ENCODE measurements at places on chromosomes 7 and 10. TPM values are rescaled to one million over a fixed set of nuclear protein-coding genes. Genes with fewer than 3 reads are reported as not detected.

The OIT3 gene
- not detected for total RNA-seq

The STK17A gene
- total RNA-seq = 60.9 TPM

The SFRP5 gene
- total RNA-seq = not detected

The GNAT3 gene
- 5.8 TPM for total RNA-seq

The BICC1 gene
- 0.08 TPM for total RNA-seq

The CDC14C gene
- total RNA-seq = not detected

The ZNF282 gene
- 30.9 TPM for total RNA-seq

The AGR2 gene
- total RNA-seq = 0.67 TPM

DNA sequence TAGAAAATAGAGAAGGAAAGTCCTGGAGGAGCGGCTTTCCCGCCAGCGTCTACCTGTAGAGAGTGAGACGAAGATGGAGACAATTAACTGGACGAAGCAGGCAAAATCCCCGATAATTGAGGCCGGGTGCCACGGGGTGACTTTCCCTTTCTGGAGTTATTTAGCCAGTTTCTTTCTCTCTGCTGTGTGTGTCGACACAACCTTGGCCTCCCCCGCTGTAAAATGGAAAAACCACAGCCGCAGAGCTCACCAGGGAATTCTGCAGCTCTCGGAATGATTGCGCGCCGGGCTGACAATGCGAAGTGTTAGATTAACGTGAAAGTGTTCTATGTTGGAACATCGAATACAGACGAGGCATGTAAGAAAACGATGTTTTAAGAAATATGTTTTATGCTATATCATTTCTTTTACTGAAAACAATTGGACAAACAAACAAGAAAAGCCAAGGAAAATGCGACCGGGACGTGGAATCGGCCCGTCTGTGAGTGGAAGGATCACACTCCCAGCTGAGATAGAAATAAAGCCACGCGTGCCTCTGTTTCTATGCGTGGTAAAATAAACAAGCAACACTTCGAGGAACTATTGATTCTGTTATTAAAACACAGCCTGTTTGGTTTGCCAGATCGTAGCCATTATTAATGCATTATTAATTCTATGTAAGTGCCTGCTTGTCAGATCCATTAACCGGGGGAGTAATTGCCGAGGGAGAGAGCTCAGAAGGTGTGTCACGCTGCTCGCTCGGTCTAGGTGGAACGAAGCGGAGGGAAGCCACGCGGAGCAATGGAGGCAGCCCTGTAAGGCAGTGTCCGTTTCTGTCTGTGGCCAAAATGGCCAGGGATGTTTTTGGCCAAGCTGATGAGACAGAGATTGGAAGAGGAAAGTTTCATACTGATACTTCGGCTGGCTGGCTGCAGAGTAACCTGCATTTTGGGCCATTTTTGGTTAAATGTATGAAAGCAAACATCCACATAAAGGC lies 129.4 kb downstream of the DNAJB6 start:
- no peaks in the 10 kb centered on the region for H3K27me3 ChIP-seq
- DNase-seq = no peak
- no peak overlapping the region for H3K4me3 ChIP-seq

- H3K4me3 ChIP-seq = no peak overlapping the region
- H3K36me3 ChIP-seq = no peaks in the 10 kb centered on the region
- H3K4me1 ChIP-seq = no peaks in the 10 kb centered on the region
- H3K27ac ChIP-seq = no peak overlapping the region
These were observed 35.0 kb downstream of the EVX1 start for GRCh38 chr7:27277628-27278027.

DNA sequence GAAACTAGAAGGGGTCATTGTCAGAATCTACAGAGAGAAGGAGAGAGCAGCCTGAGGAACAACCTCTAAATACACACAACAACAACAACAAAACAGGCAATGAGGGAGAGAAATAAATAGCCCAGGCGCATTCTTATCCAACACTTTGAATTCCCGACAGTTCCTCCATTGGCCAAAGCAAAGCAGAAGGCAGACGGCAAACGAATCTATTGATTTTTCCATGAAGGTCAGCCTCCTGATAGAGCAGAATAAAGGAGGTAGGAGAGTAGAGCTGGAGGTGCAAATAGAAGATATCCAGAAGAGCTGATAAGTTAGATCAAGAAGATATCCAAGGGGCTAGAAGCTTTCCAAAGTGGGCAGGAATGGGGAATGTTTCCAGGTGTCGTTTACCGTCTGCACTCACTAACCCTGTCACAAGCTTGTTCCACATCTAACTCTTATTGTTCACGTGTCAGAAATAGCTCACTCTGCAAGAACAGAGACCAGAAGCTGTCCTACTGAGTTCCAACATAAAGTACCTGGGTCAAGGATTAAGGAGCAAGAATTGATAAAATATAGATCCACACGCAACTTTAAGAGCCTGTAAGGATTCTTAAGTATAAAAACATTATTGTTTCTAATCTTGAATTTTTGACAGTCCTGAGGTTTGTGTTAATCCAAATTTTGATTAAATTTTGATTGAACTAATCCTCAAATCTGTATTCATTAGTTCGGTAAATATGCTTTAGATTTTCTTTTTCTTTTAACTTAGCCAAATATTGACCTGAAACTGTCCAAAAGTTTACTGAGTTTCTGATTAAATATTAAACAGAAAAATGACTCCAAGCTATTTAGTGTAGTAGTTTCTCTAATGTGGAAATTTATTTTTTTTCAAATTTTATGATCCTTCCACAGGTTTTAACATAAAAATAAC lies 45.7 kb downstream of the PTN start:
- H3K27me3 ChIP-seq = no peaks in the 10 kb centered on the region
- no peak overlapping the region for H3K4me3 ChIP-seq
- no peak overlapping the region for H3K27ac ChIP-seq
- H3K36me3 ChIP-seq = no peaks in the 10 kb centered on the region

GRCh38 chr10:117322260-117322659 lies 53.0 kb downstream of the PDZD8 start:
- H3K27ac ChIP-seq = no peak overlapping the region
- H3K4me1 ChIP-seq = no peaks in the 10 kb centered on the region
- no peak overlapping the region for H3K4me3 ChIP-seq
- H3K27me3 ChIP-seq = no peaks in the 10 kb centered on the region
- H3K36me3 ChIP-seq = no peaks in the 10 kb centered on the region

DNA sequence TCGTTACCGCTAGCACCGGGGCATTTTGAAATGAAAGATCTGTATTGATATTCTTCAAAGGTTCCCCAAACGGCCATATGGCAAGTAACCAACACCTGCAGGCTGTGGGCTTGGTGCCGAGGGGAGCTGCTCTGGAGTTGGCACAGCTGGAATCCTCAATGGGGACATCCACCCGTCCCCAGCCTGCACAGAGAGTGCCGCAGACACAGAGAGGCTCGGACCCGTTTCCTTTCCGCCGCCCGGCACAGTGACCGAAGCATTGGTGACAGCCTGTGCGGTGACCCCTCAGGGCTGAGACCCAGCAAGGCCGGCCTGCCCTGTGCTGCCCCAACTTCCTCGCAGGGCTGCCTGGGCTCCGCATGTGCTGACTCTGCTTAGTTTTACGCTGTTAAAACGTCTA lies 4.5 kb downstream of the CFAP46 start:
- H3K4me3 ChIP-seq = no peak overlapping the region
- H3K36me3 ChIP-seq = no peaks in the 10 kb centered on the region
- no peak for DNase-seq
- no peak overlapping the region for H3K27ac ChIP-seq
- H3K27me3 ChIP-seq = peaks cover under 1% of the 10 kb centered on the region
- peaks cover 10% of the 10 kb centered on the region for H3K4me1 ChIP-seq

GRCh38 chr10:80609331-80609730 lies 71.6 kb downstream of the SH2D4B start:
- no peak overlapping the region for H3K4me3 ChIP-seq
- no peaks in the 10 kb centered on the region for H3K27me3 ChIP-seq
- H3K36me3 ChIP-seq = no peaks in the 10 kb centered on the region
- H3K4me1 ChIP-seq = no peaks in the 10 kb centered on the region
- H3K27ac ChIP-seq = no peak overlapping the region

GRCh38 chr10:6052247-6053221 lies 9.6 kb downstream of the IL2RA start:
- H3K4me1 ChIP-seq = peaks cover 63% of the 10 kb centered on the region
- no peaks in the 10 kb centered on the region for H3K27me3 ChIP-seq
- H3K36me3 ChIP-seq = no peaks in the 10 kb centered on the region
- peak overlapping the region; percentile 2 for H3K4me3 ChIP-seq

- H3K4me1 ChIP-seq = peaks cover 21% of the 10 kb centered on the region
- H3K36me3 ChIP-seq = no peaks in the 10 kb centered on the region
- H3K27me3 ChIP-seq = no peaks in the 10 kb centered on the region
- no peak overlapping the region for H3K27ac ChIP-seq
- H3K4me3 ChIP-seq = no peak overlapping the region
These were observed 31.5 kb downstream of the MTURN start for GRCh38 chr7:30166155-30166840.

GRCh38 chr10:122879339-122880273 lies at the start of gene FAM24B:
TSS of gene FAM24B (minus strand) at chr10:122879581. CDS start at chr10:122850515, 29,066 bp downstream.
- no peaks in the 10 kb centered on the region for H3K36me3 ChIP-seq
- peak within 1 kb of the TSS; percentile 82 for H3K4me3 ChIP-seq
- no peaks in the 10 kb centered on the region for H3K27me3 ChIP-seq
- peak; percentile 92 for DNase-seq
- no peaks in the 10 kb centered on the region for H3K4me1 ChIP-seq
- peak within 1 kb of the TSS; percentile 59 for H3K27ac ChIP-seq

- H3K36me3 ChIP-seq = no peaks in the 10 kb centered on the region
- no peak for DNase-seq
- no peaks in the 10 kb centered on the region for H3K4me1 ChIP-seq
- H3K27ac ChIP-seq = no peak overlapping the region
These were observed 170.5 kb downstream of the SEPTIN7 start for GRCh38 chr7:35971133-35971891.

- no peaks in the 10 kb centered on the region for H3K27me3 ChIP-seq
- H3K4me1 ChIP-seq = no peaks in the 10 kb centered on the region
- H3K27ac ChIP-seq = no peak overlapping the region
- no peak overlapping the region for H3K4me3 ChIP-seq
These were observed 633.2 kb upstream of the NRP1 start for GRCh38 chr10:33967606-33968120.

- H3K27me3 ChIP-seq = no peaks in the 10 kb centered on the region
- no peak for DNase-seq
- no peaks in the 10 kb centered on the region for H3K4me1 ChIP-seq
- no peak overlapping the region for H3K27ac ChIP-seq
These were observed 68.8 kb upstream of the ATRNL1 start for GRCh38 chr10:115024371-115024770.

GRCh38 chr10:91944880-91945630 lies 21.5 kb downstream of the BTAF1 start:
- H3K27me3 ChIP-seq = no peaks in the 10 kb centered on the region
- H3K27ac ChIP-seq = no peak overlapping the region
- peak; percentile 24 for DNase-seq
- peaks cover 4% of the 10 kb centered on the region for H3K36me3 ChIP-seq
- H3K4me1 ChIP-seq = no peaks in the 10 kb centered on the region

GRCh38 chr10:30822693-30823465 lies 193.3 kb upstream of the LYZL2 start:
- no peaks in the 10 kb centered on the region for H3K36me3 ChIP-seq
- H3K27me3 ChIP-seq = no peaks in the 10 kb centered on the region
- DNase-seq = no peak
- H3K27ac ChIP-seq = no peak overlapping the region

DNA sequence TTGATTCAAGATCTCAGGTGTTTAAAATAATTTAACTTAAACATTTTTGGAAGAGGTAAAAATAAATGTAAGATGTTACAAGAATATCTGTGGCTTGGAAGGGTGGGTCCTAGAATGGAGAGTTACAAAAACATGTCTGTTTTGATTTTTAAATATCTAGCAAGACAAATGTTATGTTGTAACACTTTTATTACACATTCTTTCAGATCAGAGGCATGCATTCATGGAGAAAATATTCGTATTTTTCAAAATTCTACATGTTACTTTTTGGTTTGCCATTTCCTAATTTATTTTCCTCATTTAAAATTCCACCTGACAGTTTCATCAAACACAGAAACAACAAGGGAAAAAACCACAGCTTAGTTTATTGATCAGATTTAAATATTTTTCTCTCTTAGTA lies 10.0 kb downstream of the WBP1L start:
- DNase-seq = no peak

DNA sequence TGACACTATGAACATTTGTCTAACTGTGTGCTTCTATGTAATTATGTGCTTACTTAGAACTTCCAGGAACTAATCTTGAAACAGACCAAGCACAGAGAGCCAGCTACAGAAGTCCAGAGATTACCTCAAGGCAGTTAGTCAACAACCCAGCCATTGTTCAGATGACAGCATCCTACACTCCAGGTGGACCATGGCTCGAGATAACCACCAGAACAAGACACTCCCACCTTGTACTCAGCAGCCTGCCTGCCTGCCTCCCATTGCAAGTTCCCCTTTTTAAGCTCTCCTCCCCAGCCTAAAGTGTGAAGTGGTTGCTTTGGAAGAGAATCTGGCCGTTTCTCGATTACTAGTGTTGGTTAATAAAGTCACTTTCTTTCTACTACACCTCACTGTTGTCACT lies 1080.6 kb upstream of the LRRN3 start:
- H3K4me3 ChIP-seq = no peak overlapping the region
- H3K27ac ChIP-seq = no peak overlapping the region
- no peak for DNase-seq
- H3K36me3 ChIP-seq = no peaks in the 10 kb centered on the region
- no peaks in the 10 kb centered on the region for H3K4me1 ChIP-seq
- no peaks in the 10 kb centered on the region for H3K27me3 ChIP-seq

Data from GM12878 (cell line).